ENCODE measurements at places on chromosomes 16 and 17.

DNA sequence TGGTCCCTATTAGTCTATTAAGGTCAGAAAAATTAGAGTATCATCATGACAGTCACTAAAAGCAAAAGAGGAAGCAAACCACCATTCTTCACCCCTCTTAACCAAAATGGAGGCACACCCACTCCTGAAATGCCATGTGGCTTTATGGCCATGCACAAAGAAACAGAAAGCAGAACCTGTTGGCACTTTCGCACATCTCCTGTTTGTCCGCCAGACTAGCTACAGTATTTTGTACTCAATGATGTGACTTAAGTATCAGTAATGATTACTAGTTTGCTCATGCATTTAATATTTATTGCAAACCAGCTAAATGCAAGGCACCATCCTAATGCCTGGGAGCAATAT, 70.2 kb upstream of the GNAO1 start:
- no peaks in the 10 kb centered on the region for H3K36me3 ChIP-seq
- no peak for DNase-seq
- no peak overlapping the region for H3K4me3 ChIP-seq
- H3K27me3 ChIP-seq = peaks cover 13% of the 10 kb centered on the region

DNA sequence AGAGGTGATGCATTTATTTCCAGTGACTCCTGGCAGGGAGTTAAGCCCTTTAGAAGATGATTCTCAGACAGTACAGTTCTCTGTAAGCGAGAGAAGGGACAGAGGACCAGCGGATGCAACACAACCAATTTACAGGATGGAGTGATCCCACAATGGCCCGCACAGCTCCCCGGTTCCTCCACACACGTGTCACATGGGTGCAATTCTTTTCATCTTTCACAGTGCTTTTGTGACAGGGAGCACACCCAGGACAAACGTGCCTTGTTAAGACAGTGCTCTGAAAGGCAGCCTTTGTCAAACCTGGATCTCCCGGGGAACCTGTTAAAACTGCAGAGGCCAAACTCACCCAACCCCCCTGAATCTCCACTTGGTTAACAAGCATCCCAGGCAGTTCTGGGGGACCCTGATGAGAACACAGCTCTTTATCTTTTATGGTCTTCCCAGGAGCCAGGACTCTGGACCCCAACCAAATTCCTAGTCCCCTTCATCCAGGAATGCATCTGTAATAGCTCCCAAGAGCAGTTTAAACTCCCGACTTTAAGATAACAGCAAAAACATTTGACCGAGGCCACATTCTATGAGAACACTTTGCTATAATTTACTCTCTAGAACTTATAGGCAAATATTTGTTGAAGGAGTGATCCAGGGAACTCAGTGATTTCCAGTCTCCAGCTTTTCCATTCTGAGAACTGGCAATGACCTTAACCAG, 134.9 kb upstream of the CDH5 start:
- H3K27me3 ChIP-seq = peaks cover 8% of the 10 kb centered on the region
- H3K4me1 ChIP-seq = peaks cover 4% of the 10 kb centered on the region
- H3K4me3 ChIP-seq = no peak overlapping the region
- DNase-seq = no peak

- H3K4me1 ChIP-seq = no peaks in the 10 kb centered on the region
- H3K27me3 ChIP-seq = peaks cover 32% of the 10 kb centered on the region
Observed at GRCh38 chr16:66014221-66014620, 352.3 kb upstream of the CDH5 start.

- no peaks in the 10 kb centered on the region for H3K27me3 ChIP-seq
- no peak for DNase-seq
- no peak overlapping the region for H3K4me3 ChIP-seq
- H3K4me1 ChIP-seq = peaks cover 6% of the 10 kb centered on the region
Observed at GRCh38 chr17:57678393-57678792, 66.7 kb downstream of the CCDC182 start.

GRCh38 chr16:11662582-11662981, 5.7 kb upstream of the SNN start:
- DNase-seq = no peak
- peaks cover 4% of the 10 kb centered on the region for H3K27me3 ChIP-seq
- H3K4me3 ChIP-seq = no peak overlapping the region
- no peaks in the 10 kb centered on the region for H3K36me3 ChIP-seq
- H3K27ac ChIP-seq = peak overlapping the region; percentile 24
- H3K4me1 ChIP-seq = peaks cover 6% of the 10 kb centered on the region

DNA sequence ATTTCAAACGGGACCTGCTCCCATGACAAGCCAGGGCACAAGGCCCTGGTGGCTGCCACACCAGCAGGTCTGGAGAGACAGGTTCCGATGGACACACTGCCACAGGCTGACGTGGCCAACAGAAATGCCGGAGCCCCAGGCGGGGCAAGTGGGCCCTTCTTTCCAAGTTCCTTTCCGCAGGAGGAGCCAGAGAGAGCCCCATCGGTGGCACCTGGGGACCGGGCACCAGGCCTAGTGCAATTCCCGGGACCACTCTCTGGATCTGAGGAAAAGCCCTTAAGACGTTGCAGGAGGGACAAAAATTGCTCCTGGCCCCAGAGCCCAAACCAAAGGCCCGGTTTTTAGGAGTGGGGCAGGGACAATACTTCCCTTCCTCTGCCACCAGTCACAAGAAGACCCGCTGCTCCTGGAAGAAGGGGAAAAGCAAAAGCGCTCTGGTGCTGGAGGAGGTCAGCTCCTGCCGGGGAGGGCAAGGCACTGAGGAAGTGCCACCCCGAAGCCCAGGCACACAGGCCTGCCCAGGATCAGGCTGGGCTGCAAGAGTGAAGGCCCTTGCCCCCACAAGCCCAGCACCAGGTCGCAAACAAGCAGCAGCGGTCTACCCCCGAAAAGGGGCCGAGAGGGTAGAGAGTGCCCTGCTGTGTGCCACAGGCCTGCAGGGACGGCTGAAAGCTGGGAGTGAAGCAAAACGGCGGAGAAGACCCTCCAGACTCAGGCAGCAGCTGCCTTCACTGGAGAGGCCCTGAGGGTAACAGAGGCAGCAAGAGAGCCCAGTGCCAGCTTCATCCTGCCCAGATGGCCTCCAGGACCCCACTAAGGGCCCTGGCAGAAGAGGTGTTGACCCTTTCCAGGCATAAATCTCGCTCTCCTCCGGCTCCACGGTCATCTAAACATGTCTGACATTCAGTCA, 29.1 kb downstream of the MAP1LC3B start:
- H3K27me3 ChIP-seq = no peaks in the 10 kb centered on the region
- H3K4me3 ChIP-seq = no peak overlapping the region
- no peak for DNase-seq
- peaks cover 7% of the 10 kb centered on the region for H3K4me1 ChIP-seq
- peaks cover 6% of the 10 kb centered on the region for H3K36me3 ChIP-seq

All from natural killer cell treated with Interleukin-12 subunit alpha and Interleukin-12 subunit beta and Interleukin-15 and Interleukin-18, amount 100 ng/mL, for 72 hours (primary cell).